Dermis blood vessel endothelial cell (primary cell): ENCODE measurements at places on chromosomes 2 and 18. TPM values are rescaled to one million over a fixed set of nuclear protein-coding genes. Genes with fewer than 3 reads are reported as not detected.
A peak's percentile ranks its signal among the peaks of the same experiment; 100 is the strongest.

DNA sequence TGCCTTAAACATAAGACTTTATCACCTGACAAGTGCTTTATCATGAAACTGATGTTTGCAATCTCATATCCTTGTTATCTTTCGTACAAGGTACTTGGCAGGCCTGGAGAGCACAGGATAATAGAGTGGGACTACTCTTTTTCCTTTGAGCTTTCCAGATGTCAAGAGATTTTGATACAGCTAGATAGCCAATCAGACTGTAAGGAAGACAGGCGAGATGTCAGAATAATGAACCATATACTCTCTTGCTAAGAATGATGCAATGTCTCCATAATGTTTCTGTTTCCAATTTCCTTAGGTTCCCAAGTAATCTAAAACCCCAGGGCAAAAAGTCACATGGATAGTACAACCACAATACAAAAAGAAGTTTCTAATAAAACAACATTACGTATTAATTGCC lies 313.1 kb downstream of the PDE11A start:
- DNase-seq = no peak

The FBXO48 gene
- total RNA-seq = 0.34 and 0.42 TPM in 2 replicates

DNA sequence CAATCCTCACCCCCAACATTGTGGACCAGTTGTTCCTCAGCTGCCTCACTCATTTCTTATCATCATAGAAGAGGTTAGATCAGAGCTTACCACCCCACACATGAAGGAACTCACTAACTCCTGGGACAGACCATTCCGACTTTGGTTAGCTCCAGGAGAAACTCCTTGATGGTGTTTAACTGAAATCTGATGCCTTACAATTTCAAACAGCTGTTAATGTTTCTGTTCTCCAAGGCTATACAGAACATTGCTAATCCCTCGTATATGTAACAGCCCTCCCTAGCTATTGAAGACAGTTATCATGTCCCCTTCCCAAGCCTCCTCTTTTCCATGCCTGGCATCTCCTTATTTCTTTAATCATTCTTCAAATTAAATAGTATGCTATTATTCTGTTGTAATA lies 14.8 kb downstream of the ERBB4 start:
- no peak for DNase-seq

The SLC16A14 gene
- under 0.01 and 0.09 TPM in 2 replicates for total RNA-seq

GRCh38 chr18:55585920-55586561 lies 2.0 kb downstream of the TCF4 start:
- peak; percentile 33 for DNase-seq

DNA sequence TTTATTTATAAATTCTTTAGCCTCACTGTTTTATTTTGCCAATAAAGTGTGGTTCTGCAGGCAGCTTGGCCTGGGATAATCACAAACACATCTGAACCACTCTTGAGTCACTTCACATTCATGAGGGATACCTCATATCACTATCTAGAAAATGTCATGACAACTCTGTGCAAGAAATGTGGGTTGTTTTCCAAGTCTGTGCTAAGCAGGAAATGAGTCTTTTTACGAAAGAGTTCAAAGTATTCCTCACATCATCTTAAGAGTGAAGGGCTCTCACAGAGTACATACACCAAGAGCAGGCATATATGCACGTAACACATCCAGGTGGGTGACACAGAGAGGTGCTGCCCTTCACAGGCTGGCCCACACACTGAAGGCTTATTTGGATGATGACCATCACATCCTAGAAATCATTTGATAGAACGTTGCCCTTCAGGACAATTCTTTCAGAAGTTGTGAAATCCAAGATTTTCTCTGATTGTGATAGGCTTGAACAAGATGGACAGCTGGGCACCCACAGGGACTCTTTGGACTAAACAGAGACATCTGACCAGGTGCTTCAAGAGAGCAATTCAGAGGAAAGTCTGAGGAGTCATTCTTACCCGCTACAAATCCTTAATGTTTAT lies 811.1 kb upstream of the LRATD1 start:
- DNase-seq = no peak

The MFSD6 gene
- 9.9 and 10.2 TPM in 2 replicates for total RNA-seq
